IPS DF 19.7 (cell line): ENCODE measurements at places on chromosomes 6 and 20.
A peak's percentile ranks its signal among the peaks of the same experiment; 100 is the strongest.

DNA sequence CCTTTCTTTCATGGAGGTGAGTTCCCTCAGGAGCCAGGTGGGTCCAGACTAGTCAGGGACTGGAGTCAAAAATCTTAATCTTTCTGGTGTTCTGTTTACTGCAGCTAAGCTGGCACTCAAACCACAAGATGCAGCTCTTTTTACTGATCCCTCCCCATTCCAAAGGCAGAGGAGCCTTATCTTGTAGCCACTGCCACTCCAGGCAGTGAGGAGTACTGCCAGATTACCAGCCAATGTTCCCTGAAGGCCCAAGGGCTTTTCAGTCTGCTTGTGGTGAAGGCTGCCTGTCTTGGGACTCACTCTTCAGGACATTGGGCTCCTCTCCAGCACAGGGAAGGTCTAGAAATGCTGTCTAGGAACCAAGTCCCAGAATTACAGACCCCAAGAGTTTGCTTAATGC, 490.4 kb upstream of the ADGRB3 start:
- DNase-seq = no peak

- DNase-seq = no peak
These were observed 17.1 kb downstream of the HEBP2 start for GRCh38 chr6:138421089-138421488.

GRCh38 chr6:165876588-165876987, 213.5 kb upstream of the PDE10A start:
- DNase-seq = no peak

DNA sequence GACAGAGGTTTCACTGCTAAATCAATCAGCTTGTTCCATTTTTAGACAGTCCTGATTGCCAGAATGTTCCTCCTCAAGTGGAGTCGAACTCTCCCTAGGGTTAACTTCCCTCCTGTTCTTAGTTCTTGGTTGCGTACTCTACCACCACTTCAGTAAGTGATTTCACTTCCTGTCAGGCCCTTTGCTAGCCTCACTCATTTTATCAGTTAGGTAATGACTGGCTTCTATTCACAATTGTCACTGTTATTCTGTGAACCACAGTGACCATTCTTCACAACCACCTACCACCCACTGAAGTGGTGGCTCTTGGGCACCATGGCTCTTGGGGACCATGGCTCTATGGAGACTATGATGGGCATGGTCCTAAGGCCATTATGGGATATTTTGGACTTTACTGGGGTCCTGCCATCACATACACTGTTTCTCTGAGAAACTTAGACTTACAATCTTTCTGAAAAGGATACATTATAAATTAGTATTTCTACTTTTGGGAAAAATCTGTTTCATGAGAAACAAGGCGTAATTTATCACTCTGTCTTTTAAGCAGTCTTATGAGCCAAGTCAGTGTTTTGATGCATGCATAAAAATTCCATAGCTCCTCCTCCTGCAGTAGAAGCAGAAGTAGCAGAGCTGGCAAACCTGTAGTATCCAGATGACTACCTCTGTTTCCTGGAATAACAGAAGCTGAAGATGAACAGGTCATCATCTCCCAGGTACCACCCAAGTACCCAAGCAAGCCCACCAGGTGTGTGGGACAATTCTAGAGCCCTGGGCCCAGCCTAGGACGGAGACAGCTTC, 66.3 kb downstream of the ATXN1 start:
- DNase-seq = no peak

- no peak for DNase-seq
These were observed at the start of gene CPXM1 for GRCh38 chr20:2800521-2801285. TSS of gene CPXM1 (minus strand) at chr20:2800627. CDS start at chr20:2800572, 55 bp downstream.

DNA sequence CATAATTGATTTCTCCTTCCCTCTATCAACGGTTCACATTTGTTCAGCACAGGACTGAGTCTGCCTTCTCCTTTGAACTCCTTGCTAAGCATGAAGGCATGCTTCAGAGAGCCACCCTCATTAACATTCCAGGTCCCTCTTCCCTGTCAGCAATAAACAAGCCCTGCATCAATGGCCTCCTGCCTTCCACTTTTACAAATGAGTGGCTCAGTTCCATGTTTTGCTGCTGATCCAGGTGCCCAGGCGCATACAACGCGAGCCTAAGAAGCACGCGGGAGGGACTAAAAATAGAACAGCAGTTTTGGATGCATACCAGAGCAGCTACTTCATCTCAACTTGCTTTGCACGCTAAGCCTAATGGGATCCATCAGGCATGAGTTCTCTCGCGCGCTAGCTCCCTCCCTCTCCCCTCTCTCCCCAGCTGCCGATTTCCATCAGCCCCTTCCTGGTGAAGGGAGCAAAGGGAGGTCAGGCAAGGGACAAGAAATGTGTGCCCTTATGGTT, 53.4 kb downstream of the TRAF3IP2 start:
- peak; percentile 57 for DNase-seq
